ENCODE measurements at places on chromosomes 7 and 10. TPM values are rescaled to one million over a fixed set of nuclear protein-coding genes. Genes with fewer than 3 reads are reported as not detected.

- DNase-seq, result no peak
These were observed 43.4 kb downstream of the ZNF117 start for GRCh38 chr7:64947252-64948000.

The FEZF1 gene
- not detected for total RNA-seq

The GPER1 gene
- not detected for total RNA-seq

DNA sequence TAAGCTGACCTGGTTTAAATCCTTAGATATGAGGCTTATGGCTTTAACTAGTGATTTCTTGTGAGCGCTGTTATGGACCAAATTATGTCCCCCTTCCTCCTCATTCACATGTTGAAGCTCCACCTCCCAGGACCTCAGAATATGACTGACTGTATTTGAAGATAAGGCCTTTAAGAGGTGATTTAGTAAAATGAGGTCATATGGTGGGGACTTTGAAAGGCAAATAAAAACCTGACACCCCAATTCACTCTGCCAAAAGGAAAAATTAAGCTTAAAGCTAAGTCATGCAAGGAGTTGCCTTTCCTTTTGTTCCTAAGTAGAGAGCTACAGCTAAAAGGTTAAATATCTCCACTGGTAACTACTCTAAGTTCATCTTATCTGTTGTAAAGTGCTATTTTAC is 36.4 kb upstream of the FIGNL1 start:
- no peak for DNase-seq

DNA sequence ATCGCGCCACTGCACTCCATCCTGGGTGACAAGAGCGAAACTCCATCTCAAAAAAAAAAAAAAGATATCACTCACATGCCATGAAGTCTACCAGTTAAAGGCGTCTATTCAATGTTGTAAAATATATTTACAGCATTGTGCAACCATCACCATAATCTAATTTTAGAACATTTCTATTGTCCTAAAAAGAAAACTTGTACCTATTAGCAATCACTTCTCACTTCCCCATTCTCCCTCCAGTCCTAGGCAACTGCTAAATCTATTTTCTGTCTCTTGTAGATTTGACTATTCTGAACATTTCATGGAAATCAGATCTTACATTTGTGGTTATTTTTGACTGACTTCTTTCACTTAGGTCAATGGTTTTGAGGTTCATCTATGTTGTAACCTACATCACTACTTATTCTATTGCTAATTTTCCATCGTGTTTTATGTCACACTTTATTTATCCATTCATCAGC is 25.2 kb upstream of the OTUD1 start:
- DNase-seq, result no peak

The IDI2 gene
- not detected for total RNA-seq

- no peak for DNase-seq
These were observed 55.5 kb upstream of the CCNJ start for GRCh38 chr10:95987685-95988426.
